ENCODE measurements at places on chromosomes 12 and 14.
A peak's percentile ranks its signal among the peaks of the same experiment; 100 is the strongest.

DNA sequence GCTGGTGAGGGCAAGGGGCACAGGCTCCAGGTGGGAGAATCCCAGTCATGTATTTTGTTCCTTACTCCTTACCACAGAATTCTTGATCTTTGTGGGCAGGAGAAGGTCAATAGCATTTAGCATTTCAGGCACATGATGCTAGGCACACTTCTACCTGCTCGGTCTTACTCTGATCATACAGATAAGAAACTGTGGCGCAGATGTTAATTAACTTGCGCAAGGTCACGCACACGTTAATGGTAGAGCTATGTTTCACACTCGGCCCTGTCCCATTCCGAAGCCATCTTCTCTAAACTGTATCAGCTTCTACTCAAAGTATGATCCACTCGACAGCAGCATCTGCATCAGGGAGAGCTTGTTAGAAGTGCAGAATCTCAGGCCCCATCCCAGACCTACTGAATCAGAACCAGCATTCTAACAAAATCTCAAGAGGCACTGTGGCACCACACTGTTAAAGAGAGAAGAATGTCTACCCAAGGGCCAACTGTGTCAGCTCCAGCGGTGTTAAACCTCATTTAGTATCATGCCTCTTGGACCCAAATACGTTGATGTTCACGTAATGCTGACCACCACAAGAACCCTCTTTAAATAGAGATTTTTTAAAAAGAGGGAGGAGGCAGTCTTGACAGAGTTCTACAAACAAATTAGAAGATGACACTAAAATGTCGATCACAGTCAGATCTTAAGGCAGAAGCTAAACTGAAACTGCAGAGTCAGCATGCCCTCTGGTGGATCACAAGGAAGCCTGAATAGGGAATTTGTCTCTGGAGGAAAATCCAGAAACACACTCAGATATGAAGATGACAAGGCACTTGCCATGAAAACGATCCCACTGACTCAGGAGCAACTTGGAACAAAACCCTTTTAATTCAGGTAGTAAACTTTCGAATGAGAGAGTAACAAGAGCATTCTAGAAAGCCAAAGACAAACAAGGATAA is 7.3 kb downstream of the STXBP6 start:
- no peak for DNase-seq

- no peak for DNase-seq
Observed at GRCh38 chr12:97572220-97572619, 109.6 kb downstream of the RMST start.

DNA sequence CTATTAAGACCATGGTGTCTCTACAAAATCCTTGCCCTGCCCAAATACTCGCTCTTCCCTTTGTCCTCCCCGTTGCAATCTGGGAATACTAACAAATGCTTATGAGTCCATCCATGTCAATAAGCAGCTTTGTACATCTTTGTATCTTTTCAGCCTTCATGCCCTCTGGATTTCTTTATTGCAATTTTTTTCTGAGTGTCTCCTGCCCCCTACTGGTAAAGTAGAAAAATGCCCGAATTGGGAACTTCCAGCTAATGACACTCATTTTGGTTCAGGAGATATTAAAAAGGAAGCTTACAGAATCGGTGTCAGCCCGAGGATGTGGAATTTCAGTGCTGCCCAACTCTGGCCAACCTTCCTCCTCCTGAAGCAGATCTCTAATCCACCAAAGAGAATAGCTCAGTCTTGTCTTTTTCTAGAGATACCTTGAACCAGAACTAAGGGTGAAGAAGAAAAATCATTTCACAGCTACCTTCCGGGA is 46.0 kb downstream of the SH2B3 start:
- peak; percentile 56 for DNase-seq

- DNase-seq = no peak
Observed at GRCh38 chr12:49098703-49099102, 4.1 kb upstream of the DHH start.

GRCh38 chr14:33793398-33794110 is 157.3 kb downstream of the EGLN3 start:
- DNase-seq = no peak

All from MCF 10A (cell line).